ENCODE measurements at places on chromosomes 1 and 21. TPM values are rescaled to one million over a fixed set of nuclear protein-coding genes. Genes with fewer than 3 reads are reported as not detected.
A peak's percentile ranks its signal among the peaks of the same experiment; 100 is the strongest.

GRCh38 chr1:201736707-201737320, 92.1 kb upstream of the IPO9 start:
- DNase-seq = no peak

The SPRR5 gene
- not detected for total RNA-seq

The HHAT gene
- total RNA-seq = 4.3 TPM

- DNase-seq = peak; percentile 75
Observed at GRCh38 chr1:183655562-183656075, 2.5 kb upstream of the APOBEC4 start.

Measured in upper lobe of right lung (tissue), 1 donor.